ENCODE measurements at places on chromosomes 5 and 9.

DNA sequence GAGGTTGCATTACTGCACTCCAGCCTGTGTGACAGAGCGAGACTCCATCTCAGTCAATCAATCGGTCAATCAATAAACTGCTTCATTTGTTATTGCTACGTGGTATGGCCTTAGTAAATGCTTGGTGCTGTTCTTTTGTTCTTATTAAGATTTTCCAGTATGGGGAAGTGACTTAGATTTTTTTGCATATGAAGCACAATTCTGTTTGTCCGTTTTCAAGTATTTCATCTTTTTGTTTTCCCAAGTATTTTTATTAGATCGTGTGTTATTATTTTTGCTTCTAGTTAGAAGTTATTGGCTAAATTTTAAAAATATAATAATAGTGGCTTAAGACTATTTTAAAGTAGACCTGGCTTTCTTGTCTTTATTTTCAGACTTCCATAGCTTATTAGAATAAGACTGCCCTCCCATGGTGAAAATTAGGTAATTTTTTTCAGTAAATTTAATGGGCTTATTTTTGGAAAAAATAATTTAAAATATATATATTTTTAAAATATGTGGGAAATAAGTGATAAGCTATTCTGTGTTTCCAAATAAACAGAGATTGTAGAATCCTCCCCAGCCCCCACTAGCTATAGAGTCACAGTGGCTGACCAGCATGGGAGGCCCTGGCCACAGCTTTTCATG is 14.7 kb upstream of the OMD start:
- no peak for DNase-seq
- H3K36me3 ChIP-seq = no peaks in the 10 kb centered on the region
- no peaks in the 10 kb centered on the region for H3K27me3 ChIP-seq
- no peak overlapping the region for H3K27ac ChIP-seq
- H3K4me1 ChIP-seq = no peaks in the 10 kb centered on the region

GRCh38 chr5:172455087-172455381 is 709 bp upstream of the SH3PXD2B start:
- H3K27ac ChIP-seq = no peak overlapping the region
- no peaks in the 10 kb centered on the region for H3K4me1 ChIP-seq
- H3K4me3 ChIP-seq = no peak overlapping the region
- no peaks in the 10 kb centered on the region for H3K36me3 ChIP-seq

GRCh38 chr5:137190441-137190840 is 308.7 kb downstream of the SPOCK1 start:
- no peaks in the 10 kb centered on the region for H3K4me1 ChIP-seq
- H3K4me3 ChIP-seq = no peak overlapping the region
- no peaks in the 10 kb centered on the region for H3K36me3 ChIP-seq
- no peak overlapping the region for H3K27ac ChIP-seq

- no peak overlapping the region for H3K27ac ChIP-seq
- H3K4me1 ChIP-seq = no peaks in the 10 kb centered on the region
- no peaks in the 10 kb centered on the region for H3K36me3 ChIP-seq
- H3K4me3 ChIP-seq = no peak overlapping the region
These were observed 176.2 kb downstream of the COL23A1 start for GRCh38 chr5:178413988-178414387.

DNA sequence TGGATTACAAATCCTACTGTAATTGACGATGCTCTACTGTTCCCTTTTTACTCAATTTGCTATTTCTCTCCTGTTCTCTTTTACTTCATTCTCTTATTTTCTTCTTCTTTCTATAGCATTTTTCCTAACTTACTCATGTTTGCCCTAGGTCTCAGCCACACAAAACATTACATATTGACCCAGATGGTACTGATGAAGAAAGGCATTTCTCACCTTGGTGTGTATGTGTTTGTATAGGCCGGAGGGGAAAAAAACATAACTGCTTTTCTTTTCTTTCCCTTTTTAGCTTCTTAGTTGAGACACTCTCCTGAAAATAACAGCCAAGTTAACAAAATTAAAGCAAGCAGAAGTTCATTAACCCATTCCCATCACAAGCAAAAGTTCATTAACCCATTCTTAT is 1019.8 kb upstream of the CDH18 start:
- no peaks in the 10 kb centered on the region for H3K4me1 ChIP-seq
- no peak overlapping the region for H3K4me3 ChIP-seq
- H3K27me3 ChIP-seq = no peaks in the 10 kb centered on the region
- DNase-seq = no peak
- no peak overlapping the region for H3K27ac ChIP-seq

DNA sequence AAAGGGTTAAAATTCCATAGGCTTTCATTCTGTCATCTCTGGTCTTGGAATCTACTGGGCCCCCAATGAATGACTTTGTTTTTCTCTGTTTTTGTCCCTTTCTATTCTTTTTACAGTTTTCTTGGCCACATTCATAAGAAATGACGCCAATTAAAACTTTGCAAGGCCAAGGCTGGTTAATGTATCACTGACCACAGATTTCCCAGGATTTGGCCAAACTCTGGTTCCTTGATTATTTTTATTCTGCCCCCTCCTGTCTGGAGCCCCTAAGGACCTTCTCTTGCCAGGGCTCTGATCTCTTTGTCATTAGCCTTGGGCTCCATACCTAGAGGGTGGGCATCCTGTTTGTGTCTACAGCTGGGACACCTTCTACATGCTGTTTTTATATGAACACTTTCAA is 388.9 kb upstream of the PAPPA start:
- H3K36me3 ChIP-seq = no peaks in the 10 kb centered on the region
- no peaks in the 10 kb centered on the region for H3K27me3 ChIP-seq
- no peaks in the 10 kb centered on the region for H3K4me1 ChIP-seq

GRCh38 chr5:60829490-60830266 is 14.4 kb downstream of the ELOVL7 start:
- H3K36me3 ChIP-seq = no peaks in the 10 kb centered on the region
- no peaks in the 10 kb centered on the region for H3K27me3 ChIP-seq
- no peak overlapping the region for H3K27ac ChIP-seq
- no peak overlapping the region for H3K4me3 ChIP-seq
- H3K4me1 ChIP-seq = peaks cover 5% of the 10 kb centered on the region
- no peak for DNase-seq

- peaks cover 2% of the 10 kb centered on the region for H3K36me3 ChIP-seq
- H3K4me1 ChIP-seq = peaks cover 5% of the 10 kb centered on the region
- H3K27me3 ChIP-seq = no peaks in the 10 kb centered on the region
- H3K4me3 ChIP-seq = no peak overlapping the region
- peak overlapping the region; percentile 8 for H3K27ac ChIP-seq
- peak; percentile 70 for DNase-seq
These were observed 92.4 kb downstream of the NFIB start for GRCh38 chr9:14221558-14221957.

GRCh38 chr5:174521449-174521848 is 202.9 kb upstream of the MSX2 start:
- H3K27ac ChIP-seq = no peak overlapping the region
- no peak overlapping the region for H3K4me3 ChIP-seq
- no peaks in the 10 kb centered on the region for H3K36me3 ChIP-seq
- peaks cover 34% of the 10 kb centered on the region for H3K4me1 ChIP-seq

GRCh38 chr5:416636-416960 is 26.4 kb upstream of the EXOC3 start:
- no peak overlapping the region for H3K27ac ChIP-seq
- H3K4me3 ChIP-seq = no peak overlapping the region
- H3K4me1 ChIP-seq = peaks cover 19% of the 10 kb centered on the region

GRCh38 chr5:52989781-52990527 is 802 bp downstream of the ITGA2 start:
- H3K36me3 ChIP-seq = no peaks in the 10 kb centered on the region
- peak overlapping the region; percentile 85 for H3K4me3 ChIP-seq
- peak overlapping the region; percentile 84 for H3K27ac ChIP-seq
- no peaks in the 10 kb centered on the region for H3K27me3 ChIP-seq
- H3K4me1 ChIP-seq = peaks cover 4% of the 10 kb centered on the region
- DNase-seq = peak; percentile 40

DNA sequence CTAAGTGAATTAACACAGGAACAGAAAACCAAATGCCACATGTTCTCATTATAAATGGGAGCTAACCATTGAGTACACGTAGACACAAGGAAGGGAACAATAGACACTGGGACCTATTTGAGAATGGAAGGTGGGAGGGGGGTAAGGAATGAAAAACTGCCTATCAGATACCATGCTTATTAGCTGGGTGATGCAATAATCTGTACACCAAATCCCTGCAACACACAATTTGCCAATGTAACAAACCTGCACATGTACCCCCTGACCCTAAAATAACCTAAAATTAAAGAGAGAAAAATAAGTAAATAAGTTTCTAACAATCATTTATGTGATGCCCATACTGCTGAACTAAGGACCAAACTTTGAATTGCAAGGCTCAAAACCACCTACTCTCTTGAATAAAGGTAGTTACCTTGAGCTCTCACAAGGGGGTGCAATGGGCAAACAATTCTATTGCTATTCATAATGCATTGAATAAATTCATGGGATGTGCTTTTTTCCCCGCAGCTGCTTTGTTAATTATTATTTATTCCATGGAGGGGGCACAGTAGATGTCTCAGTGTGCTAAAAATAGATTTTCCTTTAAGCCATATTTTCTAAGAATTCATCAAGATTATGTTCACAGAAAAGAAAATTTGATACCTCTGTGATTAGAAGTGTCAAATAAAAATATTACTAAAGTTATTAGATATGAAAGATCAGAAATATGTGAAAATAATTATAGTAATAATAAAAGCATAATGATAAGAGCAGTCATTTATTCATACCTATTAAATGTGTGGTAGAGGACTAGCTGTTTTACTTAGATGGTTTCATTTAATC is 76.2 kb upstream of the PTPN3 start:
- no peaks in the 10 kb centered on the region for H3K36me3 ChIP-seq
- H3K27me3 ChIP-seq = no peaks in the 10 kb centered on the region
- no peaks in the 10 kb centered on the region for H3K4me1 ChIP-seq
- no peak overlapping the region for H3K27ac ChIP-seq

DNA sequence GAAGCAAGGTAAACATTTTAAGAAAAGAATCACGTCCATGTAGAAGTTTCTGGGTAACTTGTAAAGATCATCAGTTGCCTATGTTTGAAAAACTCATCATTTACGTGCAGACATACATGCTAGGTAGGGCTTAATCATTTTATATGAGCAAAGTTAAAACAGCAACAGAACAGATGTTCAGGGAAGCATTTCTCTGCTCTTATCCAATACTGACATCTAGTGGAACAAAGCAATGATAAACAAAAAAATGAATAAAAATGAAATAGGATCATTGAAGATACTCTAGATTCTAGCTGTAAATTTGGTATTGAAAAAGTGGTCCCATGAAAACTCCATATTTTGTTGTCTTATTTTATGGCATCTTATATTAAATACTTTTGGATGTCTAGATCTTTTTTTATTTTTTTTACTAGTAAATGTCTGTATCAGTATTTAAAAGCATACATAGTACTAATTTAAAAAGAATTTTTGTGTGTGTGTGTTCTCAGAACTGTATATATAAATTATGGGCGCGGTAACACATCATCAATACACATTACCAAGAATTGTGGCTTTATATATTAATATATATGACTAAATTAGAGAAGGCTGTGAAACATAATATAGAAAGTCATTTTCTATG is 1050.2 kb downstream of the CDH12 start:
- DNase-seq = peak; percentile 1
- no peaks in the 10 kb centered on the region for H3K27me3 ChIP-seq
- H3K36me3 ChIP-seq = no peaks in the 10 kb centered on the region

- no peak overlapping the region for H3K4me3 ChIP-seq
- DNase-seq = no peak
- H3K4me1 ChIP-seq = no peaks in the 10 kb centered on the region
- H3K36me3 ChIP-seq = no peaks in the 10 kb centered on the region
- no peak overlapping the region for H3K27ac ChIP-seq
These were observed 108.1 kb downstream of the CACNA1B start for GRCh38 chr9:137985637-137986071.

DNA sequence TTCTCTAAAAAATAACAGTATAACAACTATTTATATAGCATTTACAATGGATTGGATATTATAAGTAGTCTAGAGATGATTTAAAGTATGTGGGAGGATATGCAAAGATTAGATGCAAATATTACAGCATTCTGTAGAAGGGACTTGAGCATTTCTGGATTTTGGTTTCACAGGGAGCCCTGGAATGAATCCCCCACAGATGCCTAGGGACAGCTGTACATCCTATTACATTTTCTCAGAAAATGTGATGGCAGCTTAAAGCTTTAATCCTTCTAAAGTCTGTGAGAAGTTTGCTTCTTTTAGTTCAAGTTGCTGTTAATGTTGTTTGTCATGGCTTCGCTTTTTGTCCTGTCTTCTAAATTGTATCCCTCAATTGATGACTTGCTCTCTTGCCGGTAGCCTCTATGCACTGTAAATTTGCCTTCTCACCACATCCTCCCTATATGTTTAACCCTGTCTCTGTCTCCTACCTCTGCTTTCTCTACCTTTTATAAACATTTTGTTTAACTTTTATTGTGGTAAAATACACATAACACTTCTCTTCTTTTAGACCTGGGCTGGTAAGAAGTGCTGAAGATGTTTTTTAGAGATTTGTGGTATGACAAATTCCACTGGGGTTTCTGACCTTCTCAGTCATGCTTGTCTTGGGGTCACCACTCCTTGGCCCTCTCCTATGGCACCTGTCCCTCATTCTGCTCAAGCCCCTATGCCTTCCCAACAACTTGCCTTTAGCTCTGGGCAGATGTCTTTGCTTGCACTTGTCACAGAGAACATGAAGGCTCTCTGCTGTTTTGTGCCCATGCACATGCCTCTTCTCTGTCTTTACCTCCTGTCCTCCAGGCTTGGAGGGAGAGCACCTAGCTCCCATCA is 37.9 kb downstream of the LNPEP start:
- no peak for DNase-seq
- no peaks in the 10 kb centered on the region for H3K27me3 ChIP-seq
- peaks cover 10% of the 10 kb centered on the region for H3K4me1 ChIP-seq
- no peaks in the 10 kb centered on the region for H3K36me3 ChIP-seq

DNA sequence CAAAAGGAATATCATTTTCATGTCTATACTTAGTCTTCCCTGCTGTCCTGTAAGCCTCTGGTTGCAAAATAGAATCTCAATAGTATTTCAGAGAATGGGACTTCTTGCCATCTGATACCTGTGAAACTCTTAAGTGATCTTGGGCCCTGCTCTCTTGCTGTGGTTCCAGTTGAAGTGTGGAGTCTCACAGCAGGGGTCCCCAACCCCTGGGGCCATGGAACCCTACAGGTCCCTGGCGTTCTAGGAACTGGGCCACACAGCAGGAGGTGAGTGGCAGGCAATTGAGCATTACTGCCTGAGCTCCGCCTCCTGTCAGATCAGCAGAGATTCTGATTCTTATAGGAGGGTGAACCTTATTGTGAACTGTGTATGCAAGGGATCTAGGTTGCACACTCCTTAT is 65.9 kb downstream of the ZSWIM6 start:
- no peaks in the 10 kb centered on the region for H3K27me3 ChIP-seq
- no peak for DNase-seq
- no peak overlapping the region for H3K4me3 ChIP-seq
- no peak overlapping the region for H3K27ac ChIP-seq
- no peaks in the 10 kb centered on the region for H3K4me1 ChIP-seq

- H3K27me3 ChIP-seq = no peaks in the 10 kb centered on the region
- peak; percentile 85 for DNase-seq
- H3K4me3 ChIP-seq = no peak overlapping the region
- H3K27ac ChIP-seq = no peak overlapping the region
- H3K4me1 ChIP-seq = peaks cover 2% of the 10 kb centered on the region
These were observed 37.5 kb downstream of the ANKDD1B start for GRCh38 chr5:75648712-75649111.
